ENCODE measurements at places on chromosomes 3 and 15.

- no peak for DNase-seq
These were observed 27.4 kb downstream of the RPLP1 start for GRCh38 chr15:69479971-69480370.

DNA sequence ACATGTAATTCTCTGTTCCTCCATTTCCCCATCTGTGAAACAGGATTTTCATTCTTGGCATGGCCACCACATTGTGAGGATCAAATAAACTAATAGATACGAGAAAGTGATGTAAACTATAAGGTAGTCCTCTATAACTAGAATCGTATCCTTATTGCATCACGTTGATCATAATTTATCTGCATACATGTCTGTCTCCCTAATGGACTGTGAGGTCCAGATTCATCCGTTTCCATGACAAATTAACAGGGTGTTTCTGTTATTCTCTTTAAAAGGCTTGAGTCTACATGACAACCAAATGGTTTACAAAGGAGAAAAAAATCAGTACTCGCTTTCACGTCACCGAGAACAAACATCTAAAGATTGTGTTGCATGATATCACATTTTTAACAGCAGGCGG, 53.0 kb downstream of the SST start:
- DNase-seq: no peak

GRCh38 chr3:1088503-1088902, 4.3 kb upstream of the CNTN6 start:
- no peak for DNase-seq

GRCh38 chr3:184156522-184156955, 1.4 kb downstream of the DVL3 start:
- DNase-seq: peak; percentile 80

DNA sequence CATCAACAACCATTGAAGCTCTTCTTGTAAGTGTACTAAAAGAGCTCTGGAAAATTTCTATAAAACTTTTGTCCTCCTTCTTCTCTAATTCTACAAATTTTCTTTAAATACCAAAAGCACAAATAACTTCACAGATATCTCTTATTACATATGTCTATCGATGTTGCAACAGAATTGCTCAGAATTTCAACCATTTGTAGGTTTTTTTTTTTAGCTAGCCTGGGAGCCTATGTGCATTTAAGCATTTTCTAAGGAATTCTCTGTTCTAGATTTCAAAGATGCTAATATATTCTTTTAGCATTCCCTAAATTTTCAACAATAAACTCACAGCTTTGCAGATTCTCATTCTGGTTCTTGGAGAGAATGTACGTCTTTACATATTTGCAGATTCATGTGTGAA, 774.3 kb upstream of the NR2F2 start:
- peak; percentile 75 for DNase-seq

GRCh38 chr3:143170676-143171075, 51.1 kb downstream of the CHST2 start:
- DNase-seq: peak; percentile 19

- DNase-seq: no peak
These were observed 472.2 kb downstream of the GRM7 start for GRCh38 chr3:7333125-7333524.

- DNase-seq: peak; percentile 46
These were observed 62.8 kb upstream of the UTS2B start for GRCh38 chr3:191393146-191393545.

- no peak for DNase-seq
These were observed 15.5 kb upstream of the LRRN1 start for GRCh38 chr3:3783696-3784095.

GRCh38 chr3:47716656-47717055, 65.0 kb downstream of the SMARCC1 start:
- no peak for DNase-seq

DNA sequence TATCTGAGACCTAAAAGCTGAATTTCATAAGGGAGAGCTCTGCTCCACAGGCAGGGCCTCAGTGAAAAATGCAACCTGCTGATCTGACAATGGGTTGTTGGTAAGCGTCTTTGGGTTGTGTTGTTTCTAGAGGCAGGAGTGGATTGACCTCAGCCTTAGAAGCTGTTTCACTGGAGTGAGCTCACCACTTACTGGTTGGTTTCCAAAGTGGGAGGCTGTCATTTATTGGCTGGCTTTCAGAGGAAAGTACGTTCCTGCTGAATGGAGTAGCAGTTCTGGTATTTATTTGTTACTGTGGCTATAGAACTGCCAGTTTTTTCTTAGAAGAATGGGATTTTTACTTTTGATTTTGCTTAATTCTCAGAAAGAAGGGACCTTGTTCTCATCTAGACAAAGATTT, 29.3 kb upstream of the COL6A5 start:
- DNase-seq: peak; percentile 2

DNA sequence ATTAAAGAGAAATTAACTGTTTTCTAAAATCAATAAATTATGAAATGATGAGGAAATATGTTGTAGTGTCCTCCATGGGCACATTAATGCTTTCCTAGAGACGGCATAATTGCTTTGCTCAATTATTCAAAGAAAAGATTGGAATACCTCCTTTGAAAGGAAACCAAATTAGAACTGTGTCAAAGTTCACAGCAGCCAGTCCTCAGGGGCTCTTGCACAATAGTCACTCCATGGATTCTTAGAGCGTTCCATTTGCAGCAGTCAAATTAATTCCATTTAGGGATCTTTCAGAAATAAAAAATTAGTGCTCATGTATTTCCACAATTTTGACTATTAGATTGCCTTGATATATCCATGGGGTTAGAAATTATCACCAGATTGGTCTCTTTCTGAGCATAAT, 841.6 kb upstream of the DPPA4 start:
- peak; percentile 28 for DNase-seq

DNA sequence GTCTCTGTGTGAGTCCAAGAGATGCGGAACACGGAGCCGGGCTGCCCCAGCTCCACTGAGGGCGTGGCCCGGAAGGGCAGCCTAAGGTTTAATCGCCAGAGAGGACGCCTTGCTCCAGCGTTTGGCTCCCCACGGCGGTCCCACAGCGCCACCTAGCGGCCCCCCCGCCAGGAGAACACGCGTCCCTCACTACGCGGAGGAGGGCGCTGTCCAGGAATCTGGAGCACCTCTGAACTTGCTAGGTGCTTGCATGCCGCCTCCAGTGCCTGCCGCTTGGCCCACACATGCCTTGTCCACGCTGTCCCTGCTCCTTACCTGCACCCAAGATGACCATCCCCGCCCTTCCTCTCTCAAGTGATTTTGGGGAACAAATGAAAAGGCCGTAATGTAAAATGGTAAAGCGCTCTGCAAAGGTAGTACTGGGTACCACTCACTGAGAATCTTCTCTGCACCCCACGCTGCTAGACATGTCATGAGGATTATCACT, 14.4 kb upstream of the MRPS22 start:
- peak; percentile 81 for DNase-seq

GRCh38 chr15:52105846-52106245, 6.7 kb downstream of the BCL2L10 start:
- no peak for DNase-seq

DNA sequence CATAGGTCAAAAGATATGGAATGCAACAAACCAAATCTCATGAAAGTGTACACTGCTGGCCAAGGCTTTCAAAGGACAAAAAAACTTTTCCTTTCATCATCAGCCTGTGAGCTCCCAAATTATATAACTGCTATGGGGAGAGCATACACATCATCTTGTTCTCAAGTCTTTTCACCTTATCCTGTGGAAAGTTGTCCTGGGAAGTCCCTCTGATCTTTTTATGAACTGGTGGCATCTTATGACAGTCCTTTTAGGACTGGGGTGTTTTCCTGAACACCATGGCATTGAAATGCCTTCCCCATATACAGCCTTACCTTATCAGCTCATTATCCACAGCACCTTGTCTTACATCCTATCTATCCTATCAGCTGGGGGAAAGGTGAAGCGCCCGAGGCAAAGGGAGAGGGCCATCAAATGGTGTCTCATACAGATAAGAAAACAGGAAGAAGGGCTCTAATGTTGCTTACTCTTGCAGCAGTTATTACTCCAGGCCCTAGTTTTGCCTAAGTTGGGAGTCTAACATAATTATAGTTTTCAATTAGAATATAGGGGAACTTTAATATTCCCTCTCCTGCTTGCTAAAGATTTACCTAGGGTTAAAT, 61.5 kb upstream of the GOLIM4 start:
- DNase-seq: no peak

DNA sequence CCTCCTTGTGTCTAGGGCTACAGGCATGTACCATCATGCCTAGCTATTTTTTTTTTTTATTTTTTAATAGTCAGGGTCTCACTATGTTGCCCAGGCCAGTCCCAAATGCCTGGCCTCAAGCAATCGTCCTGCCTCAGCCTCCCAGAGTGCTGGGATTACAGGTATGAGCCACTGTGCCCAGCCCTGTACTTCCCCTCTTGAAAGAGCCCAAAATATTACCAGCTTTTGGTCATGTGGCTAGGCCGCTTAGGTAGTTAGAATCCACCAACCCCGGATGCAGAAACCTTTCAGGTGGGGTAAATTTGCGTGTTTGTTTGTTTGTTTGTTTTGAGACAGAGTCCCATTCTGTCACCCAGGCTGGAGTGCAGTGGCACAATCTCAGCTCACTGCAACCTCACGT, 132.8 kb upstream of the C2CD4B start:
- DNase-seq: no peak

DNA sequence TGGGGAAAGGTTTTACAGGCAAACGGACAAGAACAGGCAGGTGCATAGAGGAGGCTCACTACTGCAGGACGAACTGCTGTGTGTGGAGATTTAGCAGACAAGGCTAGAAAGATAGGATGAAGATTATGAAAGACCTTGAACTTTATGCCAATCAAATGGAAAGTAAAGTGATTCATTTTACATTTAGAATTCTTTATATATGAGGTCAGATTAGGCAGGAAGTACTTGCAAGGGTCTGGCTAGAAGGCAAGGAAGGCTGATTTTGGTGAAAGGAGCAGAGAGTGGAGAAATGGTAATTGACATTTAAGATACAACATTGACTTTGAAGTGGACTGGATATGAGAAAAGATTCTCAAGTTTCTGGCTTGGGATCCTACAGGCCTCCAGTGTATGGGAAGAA, 33.6 kb downstream of the PLSCR4 start:
- peak; percentile 25 for DNase-seq

- DNase-seq: no peak
These were observed 154.5 kb upstream of the SUCLG2 start for GRCh38 chr3:67808906-67809305.

GRCh38 chr3:192685801-192686200, 41.5 kb downstream of the FGF12 start:
- no peak for DNase-seq

DNA sequence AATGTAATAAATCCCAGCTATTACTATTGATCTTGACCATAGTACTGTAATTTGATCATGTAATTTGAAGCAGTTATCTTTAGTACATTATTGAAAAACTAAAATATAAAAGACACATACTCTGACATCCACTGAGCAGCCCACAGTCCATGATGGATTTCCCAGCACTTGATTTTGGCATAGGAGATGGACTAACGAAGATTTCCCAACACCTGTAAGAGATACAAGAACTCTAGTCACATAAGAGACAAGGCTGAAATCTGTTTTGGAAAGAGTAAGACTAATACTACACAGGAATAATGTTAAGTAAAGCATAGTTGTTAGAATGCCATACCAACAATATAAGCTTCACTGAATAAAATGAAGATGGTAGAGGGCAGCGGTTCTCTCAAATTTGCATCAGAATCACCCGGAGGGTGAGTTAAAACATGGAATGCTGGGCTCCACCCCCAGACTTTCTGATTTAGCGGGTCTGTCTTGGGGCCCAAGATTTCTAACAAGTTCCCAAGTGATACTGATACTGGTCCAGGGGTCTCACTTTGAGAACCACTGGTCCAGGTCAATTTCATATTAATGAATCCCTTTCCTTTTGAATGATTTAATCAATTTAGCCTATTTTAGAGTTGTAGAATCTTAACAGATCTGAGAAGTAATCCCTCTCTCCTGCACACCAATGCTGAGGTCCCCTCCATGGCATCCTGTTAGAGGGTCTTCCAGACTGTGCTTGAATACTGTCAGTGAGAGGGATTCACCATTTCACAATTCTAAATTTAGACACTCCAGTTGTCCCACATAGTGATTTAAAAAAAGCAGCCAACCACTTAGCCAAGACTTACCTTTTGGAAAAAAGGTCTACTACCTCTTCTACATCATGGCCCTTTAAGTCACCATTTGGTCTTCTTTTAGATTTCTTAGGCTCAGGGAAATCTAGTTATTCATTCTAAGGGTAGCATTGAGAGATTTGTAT, 11.5 kb downstream of the RABL3 start:
- DNase-seq: no peak

GRCh38 chr3:13600950-13601691, 52.2 kb downstream of the FBLN2 start:
- peak; percentile 75 for DNase-seq

DNA sequence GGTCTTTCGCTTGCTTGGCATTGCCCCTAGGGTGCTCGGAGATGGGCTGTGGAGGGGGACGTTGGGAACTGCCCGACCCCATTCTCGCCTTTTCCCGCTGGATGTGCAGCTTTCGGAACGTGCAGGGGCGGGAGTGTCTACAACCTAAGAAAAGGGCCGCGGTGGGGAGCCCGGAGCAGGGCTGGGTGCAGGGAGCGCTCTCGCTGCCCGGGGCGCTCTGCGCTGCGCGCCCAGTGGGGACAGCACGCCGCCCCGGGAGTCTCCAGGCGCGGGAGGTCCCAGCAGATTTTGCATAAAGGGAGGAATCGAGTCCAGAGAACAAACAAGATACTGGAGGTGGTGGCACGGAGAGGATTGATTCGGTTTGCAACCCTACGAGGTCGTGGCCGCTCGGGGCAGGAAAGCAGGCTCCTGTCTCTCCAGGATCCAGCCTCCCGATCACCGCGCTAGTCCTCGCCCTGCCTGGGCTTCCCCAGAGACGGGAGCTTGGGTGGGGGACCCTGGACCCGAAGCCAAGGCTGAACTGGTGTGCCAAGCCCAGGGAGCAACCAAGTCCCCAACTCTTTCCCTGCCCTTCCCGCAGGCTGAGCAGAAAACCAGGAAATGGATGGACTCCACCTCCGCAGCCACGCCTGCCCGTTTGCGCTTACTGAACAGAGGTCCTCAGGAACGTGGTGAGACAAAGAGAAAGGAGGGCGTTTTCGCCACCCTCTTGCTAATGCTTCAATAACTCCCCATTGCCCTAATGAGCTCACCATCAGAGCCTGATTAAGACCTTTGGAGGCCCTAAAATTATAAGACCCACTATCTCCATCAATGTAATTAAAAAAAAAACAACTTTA, 59.7 kb downstream of the NOX5 start:
- DNase-seq: peak; percentile 53

Measured in fibroblast of skin of scalp (primary cell).